ENCODE measurements at places on chromosomes 16 and 17.
A peak's percentile ranks its signal among the peaks of the same experiment; 100 is the strongest.

DNA sequence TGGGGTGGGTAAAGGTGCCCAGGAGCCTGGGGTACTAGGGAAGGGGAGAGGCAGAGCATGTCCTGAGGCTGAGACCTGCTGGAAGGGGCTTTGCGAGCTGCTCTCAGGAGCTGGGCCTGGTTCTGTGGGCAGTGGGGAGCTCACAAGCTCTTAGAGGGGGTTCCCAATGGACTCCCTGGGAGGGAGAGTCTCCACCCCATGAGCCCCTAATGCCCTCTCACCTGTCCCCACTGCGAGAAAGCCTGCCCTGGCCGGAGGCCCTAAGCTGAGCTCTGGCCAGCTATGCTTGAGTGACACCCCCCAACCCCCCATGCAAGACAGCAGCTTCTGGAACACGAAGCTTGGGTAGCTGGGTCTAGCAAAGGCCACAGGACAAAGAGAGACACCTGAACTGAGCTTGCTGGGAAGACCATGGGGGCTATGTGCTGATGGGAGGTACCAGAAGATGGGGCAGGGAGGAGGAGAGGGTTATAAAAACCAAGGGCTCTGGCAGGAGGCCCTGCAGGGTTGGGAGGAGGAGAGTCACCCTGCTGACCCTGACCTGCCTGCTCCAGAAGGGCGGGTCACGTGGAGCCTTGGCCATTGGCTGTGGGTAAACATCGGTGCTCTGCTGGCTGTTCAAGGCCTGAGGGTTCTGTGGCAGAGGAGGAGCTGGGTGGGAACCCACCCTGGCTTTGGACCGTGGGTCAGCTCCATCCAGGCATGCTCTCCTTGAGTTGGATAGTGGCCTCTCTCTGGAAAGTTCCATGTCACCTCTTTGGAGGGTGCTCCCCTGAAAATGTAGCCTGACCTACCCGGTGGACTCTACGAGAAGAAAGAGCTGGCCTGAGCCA, 106.7 kb downstream of the RAB11FIP4 start:
- DNase-seq: no peak

GRCh38 chr17:68302666-68303065, 11.4 kb downstream of the ARSG start:
- no peak for DNase-seq

- no peak for DNase-seq
These were observed 1.0 kb upstream of the RRAD start for GRCh38 chr16:66926171-66926947.

DNA sequence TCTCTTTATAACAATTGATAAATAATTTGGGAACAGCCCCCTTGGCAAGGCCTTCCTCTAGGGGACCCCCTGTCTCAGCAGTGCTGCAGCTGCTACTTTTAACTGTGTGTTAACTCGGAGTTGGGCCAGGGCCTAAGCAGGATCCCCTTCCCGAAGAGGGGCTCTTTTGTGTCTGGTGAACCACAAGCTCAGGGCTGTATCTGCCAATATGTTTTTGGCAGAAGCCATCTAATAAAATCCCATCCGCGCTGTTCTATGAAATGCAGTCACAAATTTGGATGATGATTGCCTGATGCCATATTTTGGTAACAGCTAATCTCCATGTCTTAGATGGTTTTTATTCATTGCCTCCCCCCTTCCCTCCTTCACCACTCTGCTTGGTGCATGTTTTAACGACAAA, 267.7 kb downstream of the FTO start:
- DNase-seq: no peak

DNA sequence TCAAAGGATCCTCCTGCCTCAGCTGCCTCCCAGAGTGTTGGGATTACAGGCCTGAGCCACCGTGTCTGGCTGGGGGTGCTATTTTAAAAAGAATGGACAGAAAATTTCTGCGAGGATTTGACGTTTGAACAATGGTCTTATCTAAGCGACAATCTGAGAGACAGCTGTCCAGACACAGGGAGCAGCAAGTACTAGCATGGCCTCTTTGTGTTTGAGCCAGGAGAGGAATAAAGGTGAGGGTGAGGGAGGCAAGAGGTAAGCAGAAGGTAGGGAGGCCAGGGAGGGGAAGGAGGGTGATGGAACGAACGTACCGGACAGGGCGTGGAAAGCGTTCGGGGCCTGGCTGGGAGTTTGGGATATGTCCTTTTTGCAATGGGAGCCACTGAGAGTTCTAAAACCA, 59.2 kb downstream of the PITPNC1 start:
- DNase-seq: no peak

GRCh38 chr16:83302853-83303252, 504.9 kb upstream of the HSBP1 start:
- no peak for DNase-seq

GRCh38 chr17:79081571-79082276, 7.1 kb downstream of the ENGASE start:
- no peak for DNase-seq

GRCh38 chr16:35605921-35606320, 2146.5 kb downstream of the TP53TG3F start:
- DNase-seq: no peak

DNA sequence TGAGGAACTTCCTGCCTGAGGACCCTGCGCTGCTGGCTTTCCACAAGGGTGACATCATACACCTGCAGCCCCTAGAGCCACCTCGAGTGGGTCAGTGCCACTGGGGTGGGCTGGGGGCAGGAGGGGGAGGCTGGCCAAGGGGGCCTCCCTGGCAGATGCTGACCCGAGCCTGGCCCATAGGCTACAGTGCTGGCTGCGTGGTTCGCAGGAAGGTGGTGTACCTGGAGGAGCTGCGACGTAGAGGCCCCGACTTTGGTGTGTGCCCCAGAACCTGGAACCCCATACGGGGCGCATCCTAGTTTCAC, 26.7 kb upstream of the ALKBH5 start:
- no peak for DNase-seq

DNA sequence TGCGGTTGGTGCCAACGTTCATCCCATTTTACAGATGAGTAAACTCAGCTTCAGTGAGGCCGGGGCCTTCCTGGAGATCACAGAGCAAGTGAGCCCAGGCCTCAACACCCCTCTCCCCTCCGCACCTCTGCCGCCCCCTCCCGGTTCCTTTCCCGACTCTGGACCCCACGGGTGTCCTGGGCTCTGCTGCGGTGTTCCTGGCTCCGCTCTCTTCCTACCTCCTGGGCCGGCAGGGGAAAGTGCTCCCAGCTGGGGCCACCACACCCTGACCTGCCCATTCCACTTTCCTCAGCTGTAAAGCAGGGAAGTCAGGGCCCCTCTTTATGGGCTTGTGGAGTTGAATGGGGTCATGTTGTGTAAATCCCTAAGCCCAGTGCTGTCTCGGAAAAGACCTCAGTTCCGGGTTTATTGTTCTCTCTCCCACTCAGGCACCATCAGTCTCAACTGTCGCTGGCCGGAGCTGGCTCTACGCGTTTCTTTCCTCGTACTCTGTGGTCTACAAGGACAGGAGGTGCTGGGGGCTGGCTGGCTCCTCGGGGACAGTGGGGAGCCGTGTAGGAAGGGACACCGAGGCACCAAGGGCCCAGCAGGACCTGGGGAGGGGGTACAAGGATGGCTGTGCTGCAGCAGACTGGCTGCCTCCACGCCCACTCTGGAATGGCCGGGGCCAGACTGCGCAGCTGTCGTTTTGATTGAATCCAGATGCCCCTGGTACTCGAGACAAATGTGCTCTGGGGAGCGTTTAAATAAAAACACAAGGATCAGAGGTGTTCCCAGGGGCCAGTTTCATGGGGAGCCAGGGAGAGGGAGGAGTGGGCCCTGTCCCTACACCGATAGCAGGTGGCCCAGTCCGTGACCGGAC, 21.7 kb upstream of the ACSF3 start:
- no peak for DNase-seq

- DNase-seq: no peak
These were observed 2.1 kb downstream of the MED13 start for GRCh38 chr17:62062944-62063343.

DNA sequence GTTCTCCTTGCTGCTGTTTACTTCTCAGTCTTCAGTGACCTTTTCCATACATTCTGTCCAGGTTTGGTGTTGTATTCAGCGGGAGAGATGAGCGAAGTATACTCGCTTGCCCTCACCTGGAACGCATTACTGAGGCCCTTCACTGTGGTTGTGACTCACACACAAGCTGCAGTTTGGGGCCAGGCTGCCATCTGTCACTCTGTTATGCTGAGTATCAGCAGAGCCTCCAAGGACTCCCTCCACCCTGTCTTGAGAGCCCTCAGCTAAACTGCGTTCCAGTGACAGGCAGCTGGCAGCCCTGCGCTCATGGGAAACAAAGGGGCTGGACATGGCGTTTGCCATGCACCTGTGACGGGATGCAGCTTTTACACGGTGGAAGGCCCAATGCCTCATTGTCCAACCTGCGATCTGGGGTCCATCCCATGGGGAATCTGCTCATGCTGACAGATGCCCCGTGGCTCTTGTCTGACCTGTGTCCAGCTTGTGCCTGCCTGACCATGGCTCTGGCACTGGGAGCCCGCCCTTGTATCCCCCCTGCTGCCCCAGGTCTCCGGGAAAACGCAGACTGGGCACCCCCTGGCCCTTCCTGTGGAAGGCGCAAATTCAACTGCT, 6.5 kb upstream of the ZNF778 start:
- DNase-seq: no peak

DNA sequence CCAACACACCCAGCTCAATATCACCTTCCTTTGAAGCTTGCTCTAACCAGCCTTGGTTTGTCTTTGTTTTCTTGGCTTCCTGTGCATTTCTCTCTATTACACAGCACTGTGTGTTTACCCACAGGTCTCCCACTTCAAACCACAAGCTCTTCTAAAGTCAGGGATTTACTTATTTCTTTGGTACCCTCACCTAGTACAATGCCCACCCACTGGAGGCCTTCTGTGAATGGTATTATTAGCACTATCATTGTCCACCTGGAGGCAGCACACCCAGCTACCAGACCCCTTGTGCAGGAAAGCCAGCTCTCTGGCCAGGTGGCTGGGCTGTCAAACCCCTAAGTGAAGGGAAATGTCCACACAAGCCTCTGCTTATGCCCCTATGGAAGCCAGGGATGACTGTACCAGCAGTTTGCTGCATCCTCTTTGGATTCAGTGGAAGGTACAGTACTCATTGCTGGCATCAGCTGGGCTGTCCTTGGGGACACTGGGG, 9.4 kb upstream of the TOP2A start:
- DNase-seq: no peak

DNA sequence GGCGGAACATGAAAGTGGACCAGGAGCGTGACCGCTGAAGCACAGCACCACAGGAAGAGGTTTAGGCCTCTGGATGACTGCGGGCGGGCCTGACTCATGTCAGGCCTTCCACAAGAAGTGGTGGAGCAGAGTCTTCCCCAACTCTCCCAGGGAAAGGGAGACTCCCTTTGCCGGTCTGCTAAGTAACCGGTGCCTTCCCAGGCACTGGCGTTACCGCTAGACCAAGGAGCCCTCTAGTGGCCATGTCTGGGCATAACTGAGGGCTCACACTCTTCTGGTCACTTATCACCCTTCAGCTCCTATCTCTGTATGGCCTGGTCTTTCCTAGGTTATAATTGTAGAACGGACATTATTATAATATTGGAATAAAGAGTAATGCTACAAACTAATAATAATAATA, 1931.9 kb downstream of the TP53TG3F start:
- DNase-seq: no peak

DNA sequence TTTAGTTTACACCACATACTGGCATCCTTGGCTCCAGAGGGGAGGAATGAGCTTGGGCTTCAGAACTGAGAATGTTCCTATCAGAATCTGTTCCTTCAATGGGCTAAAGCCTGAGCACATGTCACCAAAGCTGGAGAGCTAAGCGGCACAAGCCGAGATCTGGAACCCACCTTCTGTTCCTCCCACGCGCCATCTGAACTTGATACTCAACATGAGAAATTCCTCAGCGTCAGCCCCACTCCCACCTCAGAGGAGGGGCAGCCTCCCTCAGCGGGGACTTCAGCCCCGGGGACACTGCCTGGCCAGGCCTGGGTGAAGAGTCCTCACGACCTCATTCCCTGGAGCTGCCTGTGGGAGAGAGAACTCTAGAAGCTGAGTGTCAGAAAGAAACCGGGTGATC, 22.8 kb upstream of the SLC47A1 start:
- DNase-seq: no peak

GRCh38 chr17:35171834-35172233, 22.4 kb downstream of the SLC35G3 start:
- DNase-seq: no peak

DNA sequence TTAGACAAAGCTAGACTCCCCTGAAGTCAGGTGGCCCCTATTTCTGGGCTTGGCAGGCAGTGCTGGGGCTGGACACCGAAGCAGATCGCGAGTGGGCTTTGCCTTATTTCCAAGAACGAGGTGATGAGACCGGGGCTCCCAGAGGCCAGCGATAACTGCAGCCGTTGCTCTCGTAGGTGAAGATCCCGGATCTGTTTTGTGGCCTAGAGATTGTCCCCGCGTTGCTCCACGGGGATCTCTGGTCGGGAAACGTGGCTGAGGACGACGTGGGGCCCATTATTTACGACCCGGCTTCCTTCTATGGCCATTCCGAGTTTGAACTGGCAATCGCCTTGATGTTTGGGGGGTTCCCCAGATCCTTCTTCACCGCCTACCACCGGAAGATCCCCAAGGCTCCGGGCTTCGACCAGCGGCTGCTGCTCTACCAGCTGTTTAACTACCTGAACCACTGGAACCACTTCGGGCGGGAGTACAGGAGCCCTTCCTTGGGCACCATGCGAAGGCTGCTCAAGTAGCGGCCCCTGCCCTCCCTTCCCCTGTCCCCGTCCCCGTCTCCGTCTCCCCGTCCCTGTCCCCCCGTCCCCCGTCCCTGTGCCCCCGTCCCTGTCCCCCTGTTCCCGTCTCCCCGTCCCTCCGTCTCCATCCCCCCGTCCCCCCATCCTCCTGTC, 1.5 kb upstream of the TBCD start:
- DNase-seq: no peak

- no peak for DNase-seq
These were observed 236.6 kb upstream of the GSE1 start for GRCh38 chr16:85376292-85377095.

DNA sequence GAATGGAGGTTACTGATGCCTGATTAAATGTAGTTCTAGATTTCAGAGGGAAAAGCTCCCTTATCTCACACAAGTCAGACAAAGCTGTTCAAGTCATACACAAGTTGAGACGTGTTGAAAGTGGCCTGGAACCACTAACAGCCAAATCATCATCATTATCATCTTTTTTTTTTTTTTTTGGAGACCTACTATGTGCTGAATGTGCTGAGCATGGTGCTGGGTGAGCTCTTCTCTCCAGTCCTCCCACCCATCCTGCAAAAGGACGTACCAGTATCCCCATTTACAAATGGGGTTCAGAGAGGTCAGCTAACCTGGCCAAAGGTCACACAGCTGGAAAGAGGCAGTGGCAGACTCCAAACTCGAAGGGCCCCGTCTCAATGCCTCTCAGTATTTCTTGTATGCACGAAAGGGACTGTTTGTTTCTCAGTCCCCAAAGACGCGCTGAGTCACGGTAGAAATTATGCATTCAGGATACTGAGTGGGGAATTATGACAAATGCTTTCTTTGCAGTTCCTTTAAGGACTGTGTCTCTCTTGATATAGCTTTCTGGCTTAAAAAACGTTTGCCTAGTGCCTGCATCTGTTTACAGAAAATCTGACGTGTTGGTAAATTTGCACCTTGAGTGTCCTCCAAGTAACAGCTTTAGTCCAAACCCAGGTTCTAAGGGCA, 235.5 kb downstream of the XYLT1 start:
- DNase-seq: no peak

- DNase-seq: no peak
These were observed 20.2 kb downstream of the ZNRF1 start for GRCh38 chr16:75019007-75019406.

- peak; percentile 50 for DNase-seq
These were observed 18.8 kb downstream of the ALOX15B start for GRCh38 chr17:8057691-8058114.
